GF-D8 (cell line): ENCODE measurements at places on chromosomes 4 and X.

DNA sequence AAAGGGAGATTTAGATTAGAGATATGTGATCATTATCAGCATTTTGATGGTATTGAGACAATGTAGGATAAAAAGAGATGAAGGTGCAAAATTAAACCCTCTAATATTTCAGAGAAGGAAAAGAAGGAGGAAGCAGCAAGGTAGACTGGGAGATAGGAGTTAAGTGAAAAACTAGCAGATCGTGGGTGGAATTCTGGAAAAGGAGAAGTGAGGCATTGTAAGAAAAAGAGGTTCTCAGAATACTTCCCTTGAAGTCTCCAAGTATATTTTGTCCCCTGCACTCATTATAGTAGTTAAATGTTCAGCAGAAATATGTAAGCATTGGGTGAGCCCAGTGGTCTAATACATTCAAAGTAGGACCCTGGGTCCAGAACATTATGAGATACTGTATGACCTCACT lies 30.3 kb downstream of the COPS4 start:
- DNase-seq: no peak

- no peak for DNase-seq
Observed at GRCh38 chr4:83828601-83829000, 292.7 kb downstream of the GPAT3 start.

DNA sequence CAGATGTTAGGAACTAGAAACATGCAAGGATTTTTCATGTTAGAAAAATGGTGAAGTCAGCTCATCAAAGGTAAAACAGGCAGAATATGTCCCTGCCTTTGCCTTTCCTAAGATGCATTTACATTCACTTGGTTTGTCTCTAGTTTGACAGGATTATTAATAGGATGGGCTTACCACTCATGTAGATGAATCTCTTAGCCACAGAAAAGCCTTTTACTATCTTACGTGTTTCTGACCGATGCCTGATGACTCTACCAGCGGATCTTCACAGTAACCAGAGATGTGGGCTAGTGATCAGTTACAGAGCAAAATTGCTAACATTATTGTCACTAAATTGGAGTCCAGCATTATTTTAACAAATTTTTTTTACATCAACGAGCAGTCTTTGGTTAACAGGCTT lies 187.6 kb downstream of the MAML3 start:
- DNase-seq: no peak

DNA sequence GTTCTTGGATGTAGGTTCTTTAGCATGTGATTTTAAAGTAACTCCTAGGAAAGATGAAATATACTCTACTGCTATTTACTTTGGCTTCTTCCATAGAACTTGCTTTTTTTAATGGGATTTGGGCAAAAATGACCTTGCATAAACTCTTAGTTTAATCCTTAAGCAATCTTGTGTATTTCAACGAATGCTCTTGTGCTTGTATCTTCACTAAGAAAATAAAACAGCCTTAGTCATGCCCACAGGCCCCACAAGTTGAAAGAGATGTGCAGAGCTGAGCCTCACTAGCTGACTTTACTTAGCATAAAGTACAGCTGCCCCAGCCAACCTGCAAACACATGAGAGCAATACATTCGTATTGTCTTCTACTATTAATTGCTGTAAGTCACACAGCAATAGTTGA lies 1609.2 kb downstream of the STIM2 start:
- no peak for DNase-seq
